ENCODE measurements at places on chromosomes 5 and 9. TPM values are rescaled to one million over a fixed set of nuclear protein-coding genes. Genes with fewer than 3 reads are reported as not detected.

DNA sequence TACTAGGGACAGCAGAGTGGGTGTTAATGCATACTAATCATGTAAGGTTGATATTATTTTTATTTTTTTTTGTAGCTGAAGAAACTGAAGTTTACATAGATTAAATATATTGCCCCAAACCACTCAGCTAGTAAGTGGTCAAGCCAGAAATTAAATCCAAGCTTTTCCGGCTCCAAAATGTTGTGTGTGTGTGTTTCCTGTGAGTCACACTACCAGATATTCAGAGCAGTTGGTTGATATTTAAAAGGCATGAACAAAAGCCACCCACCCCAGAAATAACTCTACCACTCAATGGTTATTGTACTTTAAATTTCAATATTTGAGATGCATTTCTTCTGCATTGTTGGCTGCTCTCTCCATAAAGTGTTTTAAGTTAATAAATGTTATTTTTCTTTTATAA lies 29.5 kb downstream of the KCNN2 start:
- no peak for DNase-seq

- DNase-seq, result no peak
Measured at GRCh38 chr9:87122947-87123685, 175.8 kb upstream of the GAS1 start.

- DNase-seq, result no peak
Measured at GRCh38 chr5:116475338-116475737, 99.3 kb downstream of the SEMA6A start.

DNA sequence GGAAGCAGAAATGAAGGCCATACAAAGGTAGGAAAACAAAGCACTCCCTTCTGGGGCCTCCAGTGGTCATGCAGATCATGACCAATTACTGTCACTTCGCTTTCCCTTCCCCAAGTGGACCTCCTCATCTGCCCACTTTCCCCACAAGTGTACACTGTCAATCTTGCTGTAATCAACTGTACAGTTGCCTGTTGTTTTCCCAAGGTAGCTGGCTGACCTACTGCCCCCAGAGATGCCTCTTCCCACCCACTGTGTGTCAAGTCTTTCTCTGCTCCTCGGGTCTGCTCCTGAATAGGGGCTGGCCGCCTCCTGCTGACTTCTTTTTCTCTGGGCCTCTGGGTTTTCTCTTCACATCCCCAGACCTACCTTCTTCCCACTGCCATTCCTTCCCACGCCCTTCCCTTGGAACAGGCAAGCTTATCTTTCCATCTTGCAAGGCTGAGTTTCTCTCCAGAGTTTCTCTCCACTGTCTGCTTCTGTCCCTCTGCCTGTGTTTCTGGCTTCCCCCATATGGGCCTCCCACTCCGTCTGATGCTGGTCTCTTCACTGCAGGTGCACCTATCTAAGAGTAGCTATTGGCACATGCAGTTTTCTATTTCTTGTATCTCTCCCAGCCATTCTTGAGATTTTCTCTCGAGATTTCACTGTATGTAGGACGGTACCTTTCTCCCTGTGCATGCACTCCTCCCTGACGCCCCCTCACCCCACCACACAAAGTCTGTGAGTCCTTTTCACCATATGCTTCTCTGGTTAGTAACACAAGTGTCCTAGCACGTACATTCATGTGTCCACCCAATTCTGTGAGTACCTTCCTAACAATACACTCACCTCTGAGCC lies 2.4 kb downstream of the ELL2 start:
- no peak for DNase-seq

- DNase-seq, result no peak
Measured at GRCh38 chr5:130068988-130069387, 164.7 kb downstream of the CHSY3 start.

- DNase-seq, result no peak
Measured at GRCh38 chr9:100082782-100083181, 16.0 kb downstream of the ERP44 start.

DNA sequence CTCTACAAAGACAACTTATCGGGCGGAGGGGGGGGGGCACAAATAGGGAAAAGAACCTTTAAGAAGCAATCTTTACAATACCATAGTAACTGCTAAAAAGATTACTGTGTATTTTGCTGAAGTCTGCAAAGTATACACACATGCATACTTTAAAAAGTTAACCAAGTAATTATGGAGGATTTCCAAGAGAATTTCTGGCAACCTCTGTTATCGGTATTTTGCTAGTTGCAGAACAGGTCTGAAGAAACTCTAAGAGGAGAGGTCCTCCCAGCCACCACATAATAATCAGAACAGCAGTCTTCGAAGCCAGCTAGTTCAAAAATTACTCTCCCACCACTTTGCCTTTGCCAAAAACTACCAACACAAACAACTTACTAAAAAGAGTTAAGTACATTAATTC lies 56.1 kb downstream of the UBAP2 start:
- DNase-seq, result no peak

- no peak for DNase-seq
Measured at GRCh38 chr9:80791836-80792235, 897.5 kb downstream of the TLE1 start.

- DNase-seq, result no peak
Measured at GRCh38 chr5:1820381-1820780, 19.2 kb downstream of the NDUFS6 start.

DNA sequence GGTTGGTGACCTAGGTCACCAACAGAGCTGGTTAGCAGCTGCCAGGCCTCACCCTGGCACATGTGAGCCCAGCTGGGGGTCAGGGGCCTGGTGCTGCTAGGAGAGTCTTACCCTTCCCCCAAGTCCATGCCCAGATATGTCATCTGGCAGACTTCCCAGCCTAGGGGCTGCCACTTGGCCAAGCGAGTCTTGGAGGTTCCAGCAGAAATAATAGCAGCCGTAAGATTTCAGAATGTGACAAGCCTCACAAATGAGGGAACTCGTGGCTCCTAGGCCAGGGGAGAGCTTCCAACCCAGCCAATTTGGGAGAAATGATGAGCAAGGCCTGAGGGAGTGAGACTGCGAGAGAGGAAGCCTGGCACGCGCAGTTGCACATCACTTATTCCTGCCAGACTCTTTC lies 11.1 kb downstream of the URM1 start:
- no peak for DNase-seq

DNA sequence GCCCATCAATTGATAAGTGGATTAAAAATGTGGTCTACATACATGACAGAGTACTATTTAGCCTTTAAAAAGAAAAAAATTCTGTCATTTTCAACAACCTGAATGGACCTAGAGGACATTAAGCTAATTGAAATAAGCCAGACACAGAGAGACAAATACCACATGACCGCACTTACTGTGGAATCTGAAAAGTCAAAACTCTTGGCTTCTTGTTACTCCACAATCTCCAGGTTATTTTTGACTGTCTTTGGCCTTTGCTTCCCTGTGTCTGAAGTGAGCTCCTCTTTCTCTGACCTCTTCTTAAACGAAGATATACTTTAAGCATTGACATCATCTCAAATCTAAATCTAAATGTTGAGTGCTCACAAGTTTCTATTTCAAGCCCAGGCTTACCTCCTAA lies 265.5 kb upstream of the ADRA1B start:
- DNase-seq, result no peak

DNA sequence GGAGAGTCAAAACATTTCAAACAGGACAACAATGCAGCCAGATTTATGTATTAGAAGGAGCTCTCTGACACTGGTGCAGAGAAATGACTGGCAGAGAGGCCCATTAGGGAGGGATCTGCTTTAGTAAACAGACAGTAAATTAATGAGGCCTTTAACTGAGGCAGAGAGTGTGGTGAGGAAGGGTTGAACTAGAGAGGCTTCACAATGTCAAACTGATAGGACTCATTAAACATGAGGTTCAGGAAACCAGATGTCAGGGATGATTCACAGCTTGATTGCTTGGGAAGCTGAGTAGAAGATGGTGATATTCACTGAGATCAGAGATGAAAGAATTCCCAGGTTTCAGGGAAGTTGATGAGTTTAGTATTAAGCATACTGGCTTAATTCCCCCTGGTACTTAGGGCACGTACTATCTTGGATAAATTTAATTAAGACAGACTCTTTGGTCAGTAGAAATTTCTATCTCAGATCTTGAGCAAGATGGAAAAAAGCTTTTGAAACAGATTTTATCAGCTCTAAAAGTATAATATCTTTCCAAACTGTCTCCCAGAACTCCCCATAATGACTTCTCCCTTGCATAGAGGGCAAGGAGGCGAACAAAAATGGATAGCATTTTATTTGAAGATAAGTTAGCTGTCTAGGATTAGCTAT lies 8.6 kb upstream of the MUSK start:
- DNase-seq, result no peak

Gene SLC36A2
- not detected for total RNA-seq

Gene VCAN
- total RNA-seq, result 139 TPM

Gene TNIP1
- total RNA-seq, result 92.6 TPM

Gene NDUFS4
- total RNA-seq, result 122 TPM

Gene GLDC
- total RNA-seq, result not detected

Gene GRIN1
- not detected for total RNA-seq

Data from right atrium auricular region (tissue), 2 donors.